Neuronal stem cell (in vitro differentiated cells): ENCODE measurements at places on chromosomes 1 and 21.

DNA sequence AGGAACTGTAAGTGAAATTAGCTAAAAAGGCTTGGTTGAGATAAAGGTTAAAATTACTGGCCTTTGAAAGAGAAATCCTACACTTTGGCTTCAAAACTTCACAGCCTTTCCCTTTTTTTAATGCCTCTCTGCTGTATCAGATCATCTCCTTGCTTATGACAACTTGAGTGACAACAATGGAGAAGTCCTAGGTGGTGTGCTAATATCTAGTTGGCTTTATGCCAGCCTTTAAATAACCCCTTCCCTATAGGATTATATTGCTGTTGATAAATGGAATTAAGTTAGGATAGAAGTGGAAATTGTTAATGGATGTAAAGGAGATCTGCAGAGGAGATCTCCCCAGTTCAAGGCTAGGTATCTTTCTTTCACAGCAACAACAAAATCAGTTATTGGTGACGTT lies 130.2 kb upstream of the ATP1B1 start:
- no peak for DNase-seq

DNA sequence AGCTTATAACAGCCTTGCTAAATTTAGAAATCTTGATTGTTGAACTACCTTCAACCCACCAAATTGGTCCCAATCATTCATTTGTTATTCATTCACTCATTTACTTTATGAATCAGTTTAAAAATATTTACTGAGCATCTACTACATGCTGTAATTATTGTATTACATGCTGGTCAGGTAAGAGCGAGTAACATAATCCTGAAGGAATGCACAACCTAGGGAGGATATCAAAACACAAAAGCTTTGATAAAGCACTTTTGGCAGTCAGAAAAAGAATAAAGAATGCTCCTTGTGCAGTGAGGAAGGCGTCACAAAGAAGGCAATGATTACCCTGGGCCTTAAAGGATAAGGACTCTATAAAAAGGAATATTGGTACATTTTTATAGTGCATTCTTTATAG lies 518.9 kb upstream of the NR5A2 start:
- DNase-seq: no peak

DNA sequence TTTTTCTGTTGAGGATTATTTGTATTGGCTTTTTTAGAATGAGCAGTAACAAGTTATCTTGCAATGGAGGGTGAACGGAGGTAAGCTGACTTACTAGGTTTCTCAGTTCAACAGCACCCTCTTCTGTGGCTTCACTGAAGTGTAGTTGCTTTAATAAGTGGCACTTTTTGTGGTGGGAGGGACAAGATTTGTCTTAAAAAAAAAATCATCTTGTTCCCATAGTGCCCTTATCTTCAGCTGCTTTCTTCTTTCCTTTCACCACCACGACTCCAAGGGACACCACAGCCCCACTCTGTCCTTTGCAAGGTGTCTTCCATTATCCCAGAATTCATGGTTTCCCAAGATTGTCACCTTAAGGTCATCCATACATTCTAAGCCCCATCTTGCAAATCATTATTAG lies 92.9 kb downstream of the PIGK start:
- DNase-seq: peak; percentile 61

GRCh38 chr1:221045151-221045550 lies 165.9 kb downstream of the HLX start:
- no peak for DNase-seq

DNA sequence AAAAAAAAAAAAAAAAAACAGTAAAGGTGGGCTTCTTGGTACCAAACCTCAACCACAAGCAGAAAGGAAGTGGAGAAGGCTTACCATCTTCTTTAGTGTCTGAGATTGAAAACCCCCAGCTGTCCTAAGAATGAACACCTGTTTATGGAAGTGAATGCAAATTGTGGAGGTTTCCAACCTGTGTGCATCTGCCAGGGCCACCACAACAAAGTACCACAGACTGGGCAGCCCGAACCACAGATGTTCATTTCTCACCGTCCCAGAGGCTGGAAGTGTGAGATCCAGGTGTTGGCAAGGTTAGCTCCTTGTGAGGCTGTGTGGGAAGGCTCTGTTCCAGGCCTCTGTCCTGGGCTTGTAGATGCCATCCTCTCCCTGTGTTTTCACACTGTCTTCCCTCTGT lies 348.7 kb downstream of the SETD4 start:
- DNase-seq: no peak

DNA sequence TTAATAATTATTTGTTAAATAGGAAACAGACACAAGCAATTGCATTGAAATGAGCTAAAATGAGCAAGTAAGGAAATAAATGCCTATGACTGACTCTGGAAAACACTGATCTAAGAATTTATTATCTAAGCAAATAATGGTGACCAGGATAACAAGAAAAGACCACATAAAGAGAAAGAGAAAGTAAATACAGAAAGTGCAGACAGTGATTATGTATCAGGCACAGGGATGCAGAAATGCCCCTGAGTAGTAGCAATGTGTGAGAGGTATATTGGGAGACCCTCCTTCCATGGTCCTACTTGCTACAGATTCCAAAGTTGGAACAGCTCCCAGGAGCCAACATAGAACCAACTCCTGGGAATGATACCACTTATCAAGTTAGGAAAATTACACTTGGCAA lies 33.3 kb upstream of the MUTYH start:
- DNase-seq: no peak

DNA sequence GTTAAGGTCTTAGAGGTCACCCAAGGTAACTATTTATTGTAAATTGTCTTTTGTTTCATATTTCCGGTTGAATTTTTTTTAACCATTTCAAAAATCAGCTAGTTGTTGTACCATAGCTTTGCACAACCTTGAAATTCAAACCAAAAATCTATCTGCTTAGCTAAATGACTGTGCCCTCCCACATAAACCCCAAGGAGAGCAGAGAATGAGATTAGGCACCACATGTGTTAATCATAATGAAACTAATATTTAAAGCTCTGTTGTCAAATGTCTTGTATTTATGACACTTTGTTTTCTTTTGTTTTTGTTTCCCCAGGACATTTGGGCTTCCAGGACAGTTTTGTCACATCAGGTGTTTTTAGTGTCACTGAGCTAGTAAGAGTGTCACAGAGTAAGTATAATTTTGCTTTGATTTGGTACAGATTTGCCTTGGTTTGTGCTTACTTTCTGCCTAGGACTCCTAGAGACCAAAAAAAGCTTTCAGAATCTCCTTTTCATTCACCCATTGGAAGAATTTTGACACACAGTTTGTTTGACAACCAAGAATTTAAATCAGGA lies 249.9 kb downstream of the NFIA start:
- no peak for DNase-seq

GRCh38 chr1:52906135-52906603 lies 15.4 kb downstream of the ECHDC2 start:
- DNase-seq: no peak

DNA sequence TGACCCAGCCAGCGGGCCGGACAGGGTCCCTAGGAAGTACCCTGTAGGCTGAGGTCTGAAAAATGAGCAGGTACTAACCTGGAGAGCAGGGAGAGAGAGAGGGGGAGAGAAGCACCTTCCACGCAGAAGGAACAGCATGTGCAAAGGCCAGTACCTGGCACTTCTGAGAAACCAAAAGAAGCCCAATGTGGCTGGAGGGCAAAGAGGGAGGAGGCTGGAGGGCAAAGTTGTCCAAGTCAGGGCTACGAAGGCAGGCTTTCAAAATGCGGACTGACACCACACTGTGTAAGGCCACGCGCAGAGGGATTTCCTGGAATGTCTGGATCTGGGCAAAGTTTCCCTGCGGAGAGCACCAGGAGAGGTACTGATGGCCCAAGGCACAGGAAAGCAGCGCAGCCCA lies 64.4 kb downstream of the SSBP3 start:
- DNase-seq: no peak

DNA sequence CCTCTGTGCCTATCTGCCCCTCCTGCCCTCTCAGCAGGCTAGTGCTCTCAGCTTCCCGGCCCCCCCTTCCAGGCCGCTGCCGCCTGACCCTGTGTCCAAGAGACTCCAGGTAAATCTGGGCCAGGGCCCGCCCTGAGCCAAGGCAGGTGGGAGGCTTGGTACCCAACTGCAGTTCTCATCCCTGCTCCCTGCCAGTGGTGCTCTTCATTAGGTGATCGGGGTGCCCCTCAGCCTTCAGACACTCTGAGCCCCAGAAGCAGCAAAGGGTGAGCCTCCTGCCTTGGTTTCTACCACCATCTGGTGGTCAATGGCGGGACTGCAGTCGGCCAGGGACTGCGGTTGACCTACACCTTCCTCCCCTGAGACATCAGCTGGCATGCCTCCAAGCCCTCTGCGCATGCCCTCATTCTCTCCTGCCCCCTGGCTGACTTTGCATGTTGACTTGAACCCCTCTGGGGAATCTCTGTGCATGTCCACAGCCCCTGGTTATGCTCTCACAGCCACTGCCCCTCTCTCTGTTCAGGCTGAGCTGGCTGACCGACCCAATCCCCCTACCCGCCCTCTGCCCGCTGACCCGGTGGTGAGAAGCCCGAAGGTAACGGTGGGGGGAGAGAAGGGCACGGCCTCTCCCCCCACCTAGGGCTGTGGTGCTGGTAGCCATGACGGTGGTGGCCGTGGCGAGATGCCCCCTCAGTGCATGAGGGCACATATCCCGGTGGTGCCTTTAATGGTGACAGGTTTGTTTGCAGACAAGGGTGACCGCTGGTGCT lies 2.0 kb upstream of the EFNA4 start:
- peak; percentile 88 for DNase-seq

- no peak for DNase-seq
Observed at GRCh38 chr1:87880764-87881163, 552.1 kb downstream of the LMO4 start.

- DNase-seq: peak; percentile 18
Observed at GRCh38 chr1:196317535-196318522, 290.4 kb downstream of the KCNT2 start.

- peak; percentile 96 for DNase-seq
Observed at GRCh38 chr1:109397581-109398342, at the start of gene SORT1. Gene SORT1 (minus strand): TSS chr1:109397918. CDS start chr1:109397892, 26 bp downstream.
